ENCODE measurements at places on chromosomes 1 and 21.
A peak's percentile ranks its signal among the peaks of the same experiment; 100 is the strongest.

DNA sequence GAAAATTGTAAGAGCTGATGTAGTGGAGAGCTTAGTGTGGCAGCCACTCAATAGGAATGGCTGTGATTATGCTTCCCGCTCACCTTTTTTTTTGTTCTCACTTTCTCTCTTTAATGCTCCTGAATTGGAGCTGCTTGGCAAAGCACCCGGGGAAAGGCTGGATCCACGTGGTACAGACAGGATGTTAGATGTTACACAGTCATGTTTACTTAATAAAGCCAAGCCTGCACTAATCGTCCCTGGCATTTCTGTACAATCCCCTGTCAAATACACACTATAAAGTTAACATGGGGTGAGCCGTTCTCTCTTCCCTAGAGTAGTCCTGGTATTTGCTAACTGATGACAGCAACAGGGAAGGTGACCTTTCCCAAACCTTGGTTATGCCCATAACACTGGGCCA is 187.8 kb downstream of the ZSCAN20 start:
- DNase-seq = no peak

DNA sequence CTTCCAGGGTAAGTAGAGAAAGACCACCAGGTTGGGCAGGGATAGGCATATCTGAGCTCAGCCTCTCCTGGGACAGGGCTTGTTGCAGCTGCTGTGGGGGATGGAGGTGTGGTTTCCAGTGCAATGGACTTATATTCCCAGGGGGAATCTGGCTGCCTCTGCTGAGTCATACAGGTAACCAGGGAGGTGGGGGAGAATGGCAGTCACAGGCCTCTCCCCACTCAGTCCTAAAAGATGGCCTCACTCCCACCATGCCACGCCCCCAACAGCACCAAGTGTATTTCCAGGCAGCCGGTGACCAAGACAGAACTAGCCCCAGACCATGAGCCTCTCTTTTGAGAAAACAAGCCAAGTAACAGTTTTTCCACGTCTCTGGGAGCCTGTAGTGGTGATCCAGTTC is 1240.7 kb downstream of the BRINP3 start:
- no peak for DNase-seq

DNA sequence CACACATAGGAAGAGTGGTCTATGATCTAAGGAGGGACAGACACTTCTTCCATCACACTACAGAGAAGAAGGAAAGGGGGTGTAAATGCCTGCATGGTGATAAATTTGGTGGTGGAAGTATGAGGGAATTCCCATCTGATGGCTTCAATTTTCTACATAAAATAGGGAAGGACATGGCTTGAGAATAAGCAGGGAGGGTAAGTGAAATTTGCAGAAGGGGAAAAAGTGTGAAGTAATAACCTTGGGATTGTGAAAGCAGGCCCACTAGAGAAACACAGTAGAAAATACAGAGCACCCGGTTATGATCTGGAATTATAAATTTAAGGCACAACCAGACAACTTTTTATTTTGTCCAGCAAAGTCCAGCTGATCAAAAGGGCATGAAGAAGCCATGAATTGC is 22.7 kb upstream of the HIVEP3 start:
- DNase-seq = no peak

- DNase-seq = no peak
Observed at GRCh38 chr1:66945316-66945715, 20.5 kb downstream of the MIER1 start.

DNA sequence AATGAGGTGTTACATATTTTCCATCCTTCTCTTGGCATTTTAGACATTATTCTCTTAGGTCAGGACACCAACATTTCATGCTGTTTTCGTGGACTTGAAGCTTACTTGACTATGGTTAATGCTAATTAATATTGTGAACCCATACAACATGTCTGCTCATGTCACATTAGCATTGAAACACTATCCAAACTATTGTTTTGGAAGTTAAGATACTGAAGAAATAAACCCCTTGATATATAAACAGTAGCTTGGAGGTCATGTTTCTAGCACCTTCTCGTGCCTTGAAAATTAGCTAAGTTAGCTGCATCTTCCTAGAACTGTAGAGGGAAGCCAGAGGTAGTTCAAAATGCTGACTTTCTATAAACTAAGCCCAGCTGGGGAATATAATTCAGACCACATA is 288.8 kb downstream of the LTN1 start:
- no peak for DNase-seq

DNA sequence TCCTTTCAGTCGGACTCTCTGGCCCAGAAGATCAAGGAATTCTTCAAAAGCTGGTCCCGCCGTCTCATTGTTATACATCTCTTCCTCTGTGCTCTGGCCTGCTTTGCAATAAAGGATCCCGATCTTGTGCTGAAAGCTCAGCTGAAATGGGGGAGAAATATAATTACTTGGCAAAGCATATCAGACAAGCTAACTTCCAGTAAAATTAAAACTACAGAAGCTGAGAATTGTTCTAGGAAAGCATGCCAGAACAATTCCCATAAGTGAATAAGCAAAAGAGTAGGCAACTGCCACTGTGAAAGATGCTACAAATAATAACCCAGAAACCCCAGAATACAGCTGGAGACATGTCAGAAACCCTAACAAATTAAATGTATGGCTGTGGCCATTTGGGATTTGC is 146.1 kb downstream of the SIPA1L2 start:
- DNase-seq = no peak

DNA sequence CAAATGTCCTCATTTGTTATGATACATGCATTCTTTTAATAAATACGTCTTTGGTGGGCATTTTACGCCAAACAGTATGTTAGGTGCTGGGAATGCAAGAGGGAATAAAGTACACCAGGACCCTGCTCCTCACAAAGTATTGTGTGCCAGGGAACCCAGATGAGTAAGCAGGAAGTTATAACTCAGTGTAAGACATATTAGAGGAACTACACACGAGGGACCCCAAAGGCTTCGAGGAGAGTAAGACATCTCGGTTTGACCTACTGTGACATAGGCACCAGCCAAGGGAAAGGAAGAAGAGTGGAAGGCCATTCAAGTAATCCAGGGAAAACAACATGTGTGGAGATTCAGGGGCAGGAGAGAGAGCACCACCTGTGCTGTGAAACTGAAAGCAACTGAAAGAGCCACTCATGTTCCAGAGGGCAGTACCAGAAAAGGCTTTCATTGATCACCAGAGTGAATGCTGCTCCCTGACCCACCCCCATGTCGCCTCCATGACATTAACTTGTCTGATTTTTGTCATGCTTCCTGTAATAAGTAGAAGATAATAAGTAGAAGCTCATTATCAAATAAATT is 542.5 kb upstream of the PKN2 start:
- no peak for DNase-seq

GRCh38 chr21:28791595-28792282 is 200.9 kb downstream of the LTN1 start:
- no peak for DNase-seq

DNA sequence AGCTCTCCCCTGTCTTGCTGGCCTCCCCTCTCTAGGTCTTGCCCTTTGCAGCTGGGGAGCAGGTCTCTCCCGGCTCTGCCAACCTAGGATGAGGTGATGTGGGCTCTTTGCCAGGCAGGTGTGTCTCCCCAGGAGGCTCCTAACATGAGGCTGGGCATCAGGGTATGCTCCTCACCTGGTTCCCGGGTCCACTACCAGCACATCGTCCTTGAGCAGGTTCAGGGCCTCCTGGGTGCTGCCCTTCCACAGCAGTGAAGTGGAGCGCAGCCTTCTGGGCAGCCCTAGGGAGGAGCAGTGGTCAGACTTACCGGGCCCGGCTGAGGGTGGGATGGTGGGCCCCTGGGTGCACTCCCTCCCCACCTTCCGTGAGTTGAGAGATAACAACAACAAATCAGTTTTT is 17.5 kb downstream of the LACTBL1 start:
- DNase-seq = no peak

- no peak for DNase-seq
Observed at GRCh38 chr1:225471453-225472301, 43.8 kb upstream of the LBR start.

GRCh38 chr1:17158961-17159360 is 39.7 kb upstream of the PADI2 start:
- no peak for DNase-seq

DNA sequence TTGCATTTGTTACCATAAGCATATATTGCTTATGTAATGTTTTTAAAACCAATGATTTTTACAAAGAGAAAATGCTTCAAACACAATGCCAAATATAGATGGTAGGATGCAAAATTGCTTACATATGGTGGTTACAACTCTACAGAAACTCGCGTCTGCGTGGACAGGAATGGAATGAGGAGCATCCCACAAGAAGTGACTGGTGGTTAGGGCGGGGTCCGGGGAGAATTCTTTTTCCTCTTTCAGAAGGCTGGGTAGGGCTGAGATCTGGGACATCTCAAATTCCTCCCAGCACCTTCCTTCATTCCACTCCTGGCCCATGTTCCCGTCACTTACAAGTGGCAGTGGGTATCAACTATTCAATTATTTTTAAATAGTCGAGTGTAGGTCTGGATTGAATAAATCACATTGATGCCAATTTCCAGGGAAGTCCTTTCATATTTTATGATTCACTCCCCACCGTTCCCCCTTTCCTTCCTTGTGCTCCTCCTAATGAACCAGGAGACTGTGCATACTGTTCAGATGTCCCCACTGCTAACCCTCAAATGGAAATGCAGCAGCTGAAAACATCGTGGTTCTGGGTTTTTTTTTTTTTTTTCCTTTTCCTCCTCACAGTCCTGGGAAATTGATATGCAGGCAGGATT is 174.5 kb upstream of the POU3F1 start:
- DNase-seq = no peak

GRCh38 chr1:110364221-110364620 is 25.0 kb downstream of the RBM15 start:
- no peak for DNase-seq

- DNase-seq = no peak
Observed at GRCh38 chr1:178908358-178908757, 37.5 kb upstream of the ANGPTL1 start.

DNA sequence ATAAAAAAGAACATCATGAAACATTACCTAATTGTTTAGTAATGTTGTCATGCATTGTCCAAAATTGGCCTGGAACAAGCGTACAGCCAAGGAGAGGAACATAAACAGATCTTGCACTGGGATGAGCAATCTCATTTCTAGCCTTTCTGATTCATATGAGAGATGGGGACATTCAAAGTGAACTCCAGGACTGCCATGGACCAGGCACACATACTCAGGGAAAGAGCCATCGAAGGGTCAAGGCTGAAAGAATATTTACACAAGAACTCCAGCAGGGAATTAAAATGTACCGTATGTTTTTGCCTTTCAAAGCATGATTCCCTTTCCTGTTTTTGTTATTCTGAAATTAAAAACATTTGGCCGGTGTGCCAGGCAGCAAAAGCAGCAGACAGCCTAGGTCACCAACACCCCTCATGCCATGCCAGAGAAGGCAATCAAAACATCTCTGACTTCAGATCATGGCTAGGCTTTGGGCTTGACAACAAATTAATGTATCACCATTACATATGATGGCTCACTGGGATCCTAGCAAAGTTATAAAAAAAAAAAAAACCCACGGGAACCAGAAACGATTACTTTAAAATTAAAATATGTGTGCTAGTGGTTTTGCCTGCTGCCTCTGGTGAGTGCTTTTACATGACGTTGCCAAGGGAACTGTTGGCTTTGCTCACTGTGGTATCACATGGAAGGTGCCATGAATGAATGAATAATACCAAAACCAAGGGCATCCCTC is 159.8 kb downstream of the TGFBR3 start:
- no peak for DNase-seq

- no peak for DNase-seq
Observed at GRCh38 chr1:40884055-40884795, 22.1 kb upstream of the CITED4 start.

- no peak for DNase-seq
Observed at GRCh38 chr1:100875228-100875627, 19.4 kb downstream of the EXTL2 start.

GRCh38 chr21:45869121-45870007 is 112.2 kb upstream of the COL6A1 start:
- DNase-seq = no peak

GRCh38 chr1:48960320-48960719 is 183.6 kb upstream of the BEND5 start:
- no peak for DNase-seq

DNA sequence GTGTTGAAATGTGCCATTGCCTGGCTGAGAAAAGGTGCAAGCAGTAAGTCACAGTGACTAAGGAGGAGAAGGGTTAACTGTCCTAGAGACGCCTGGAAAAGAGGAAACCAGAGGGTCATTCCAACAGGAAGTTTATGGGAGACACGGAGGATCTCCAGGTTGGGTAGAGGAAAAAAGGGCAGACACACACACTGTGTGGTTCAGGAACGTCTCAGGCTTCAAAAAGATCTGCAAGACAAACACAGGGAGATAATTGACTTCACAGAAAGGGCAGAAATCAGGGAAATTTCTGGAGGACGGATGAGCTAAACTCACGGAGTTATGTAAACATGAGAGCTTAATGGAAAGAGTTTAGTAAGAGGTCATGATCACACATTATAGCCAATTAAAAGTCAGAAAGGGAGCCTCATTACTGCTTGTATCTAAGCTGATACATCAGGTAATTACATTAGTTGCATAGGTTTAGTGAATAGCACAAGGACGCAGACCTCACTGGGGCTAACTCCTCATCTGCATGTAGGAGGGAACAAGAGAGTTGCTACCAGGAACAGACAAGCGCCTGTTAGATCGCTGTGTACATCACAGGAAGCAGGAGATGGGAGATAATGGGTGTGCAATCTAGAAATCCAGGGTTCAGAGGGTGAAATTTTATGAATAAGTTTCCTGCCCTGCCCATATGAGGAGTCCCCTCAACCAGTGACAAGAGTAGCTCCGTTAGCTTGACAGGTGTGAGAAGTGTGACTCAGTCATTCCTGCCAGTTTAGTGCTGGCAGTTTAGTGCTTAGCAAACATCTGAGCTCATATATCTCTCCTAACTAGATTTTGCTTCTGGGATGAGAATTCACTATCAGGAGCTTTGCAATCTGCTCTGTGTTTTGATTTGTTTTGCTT is 96.6 kb upstream of the TNR start:
- no peak for DNase-seq

DNA sequence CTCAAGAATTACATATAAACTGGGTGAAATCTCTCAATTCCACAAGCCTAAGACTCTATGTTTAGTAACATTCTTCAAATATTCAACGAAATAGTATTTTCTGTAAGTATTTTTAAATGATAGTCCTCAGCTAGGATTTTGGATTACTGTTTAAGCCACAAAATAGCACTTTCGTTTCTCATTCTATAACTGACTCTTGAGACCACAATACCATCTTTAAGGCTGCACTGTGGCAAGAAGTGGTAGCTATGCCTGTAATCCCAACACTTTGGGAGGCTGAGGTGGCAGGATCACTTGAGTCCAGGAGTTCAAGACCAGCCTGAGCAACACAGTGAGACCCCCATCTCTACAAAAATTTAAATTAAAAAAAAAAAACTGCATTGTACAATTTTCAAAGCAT is 126.7 kb downstream of the CDC42BPA start:
- DNase-seq = no peak

GRCh38 chr21:44892536-44893277 is 19.2 kb upstream of the PTTG1IP start:
- DNase-seq = peak; percentile 54

DNA sequence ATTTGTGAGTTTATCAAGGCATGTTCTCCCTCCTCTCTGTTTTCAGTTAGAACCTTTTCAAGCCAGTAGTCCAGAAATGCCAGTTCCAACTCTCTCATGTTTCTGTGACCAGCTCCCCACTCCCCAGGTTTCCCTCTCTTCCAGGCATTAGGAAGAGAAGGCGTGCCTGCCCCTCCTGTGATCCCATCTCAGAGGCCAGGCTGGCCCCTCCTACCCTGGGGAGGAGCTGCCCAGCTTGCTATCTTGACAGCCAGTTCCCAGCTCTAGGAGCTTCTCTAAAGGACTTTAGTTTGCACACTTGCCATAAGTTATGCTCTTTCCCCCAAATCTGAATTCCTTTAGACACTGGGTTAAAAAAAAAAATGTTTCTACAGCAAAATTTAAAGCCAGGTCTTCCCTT is 8.9 kb downstream of the HYI start:
- no peak for DNase-seq

All from AML-193 (cell line).